ENCODE measurements at places on chromosomes 11 and 22.

- H3K36me3 ChIP-seq, result no peaks in the 10 kb centered on the region
- H3K27me3 ChIP-seq, result peaks cover 31% of the 10 kb centered on the region
- H3K4me1 ChIP-seq, result no peaks in the 10 kb centered on the region
- DNase-seq, result no peak
- no peak overlapping the region for H3K4me3 ChIP-seq
Measured at GRCh38 chr22:49066619-49067018, 761.1 kb downstream of the BRD1 start.

DNA sequence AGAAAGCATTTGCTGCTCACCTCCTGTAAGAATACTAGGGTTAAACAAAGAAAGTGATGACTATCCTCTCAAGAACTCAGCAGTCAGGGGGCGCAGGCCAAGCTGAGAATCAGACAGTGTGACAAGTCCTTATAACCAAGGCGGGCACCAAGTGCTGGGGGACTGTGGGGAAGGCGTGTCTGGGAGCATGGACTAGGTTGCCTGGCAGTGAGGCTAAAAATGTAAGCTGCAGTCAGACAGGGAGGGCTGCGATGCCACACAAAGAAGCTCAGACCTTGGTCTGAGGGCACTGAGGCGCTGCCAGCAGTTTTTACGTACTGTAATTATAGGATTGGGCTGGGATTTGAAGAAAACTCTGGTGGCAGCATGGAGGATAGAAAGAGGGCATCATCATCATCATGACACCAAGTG is 73.7 kb downstream of the FLI1 start:
- no peak overlapping the region for H3K4me3 ChIP-seq
- no peaks in the 10 kb centered on the region for H3K27me3 ChIP-seq

- no peak overlapping the region for H3K27ac ChIP-seq
- no peaks in the 10 kb centered on the region for H3K4me1 ChIP-seq
- H3K36me3 ChIP-seq, result no peaks in the 10 kb centered on the region
- H3K27me3 ChIP-seq, result peaks cover 15% of the 10 kb centered on the region
Measured at GRCh38 chr11:134794192-134794591, 382.1 kb upstream of the B3GAT1 start.

GRCh38 chr11:63770763-63771162 is 2.2 kb upstream of the ZFTA start:
- no peak overlapping the region for H3K4me3 ChIP-seq
- H3K4me1 ChIP-seq, result peaks cover 33% of the 10 kb centered on the region
- no peak overlapping the region for H3K27ac ChIP-seq
- no peak for DNase-seq

DNA sequence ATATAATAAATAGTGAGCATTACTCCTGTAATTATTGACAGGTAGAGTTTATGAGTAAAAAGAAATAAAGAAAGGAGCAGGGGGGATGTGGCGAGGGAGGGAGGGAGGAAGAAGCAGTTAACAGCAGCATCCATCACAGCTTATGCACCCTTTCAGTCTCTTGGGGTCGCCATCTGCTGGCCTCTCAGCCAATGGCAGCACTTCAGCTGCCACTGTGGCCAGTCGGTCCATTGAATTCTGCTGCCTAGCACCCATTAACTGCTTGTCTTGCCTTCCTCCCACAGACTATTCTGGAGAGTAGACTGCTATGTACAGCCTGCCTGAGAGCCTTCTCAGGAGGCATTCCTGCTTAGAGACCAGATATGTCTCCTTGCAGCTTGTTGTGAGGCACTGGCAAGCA is 388.3 kb downstream of the TENM4 start:
- H3K4me1 ChIP-seq, result peaks cover 5% of the 10 kb centered on the region
- no peak for DNase-seq
- H3K4me3 ChIP-seq, result no peak overlapping the region
- no peaks in the 10 kb centered on the region for H3K36me3 ChIP-seq
- H3K27ac ChIP-seq, result no peak overlapping the region

GRCh38 chr11:22479971-22480720 is 142.0 kb downstream of the SLC17A6 start:
- DNase-seq, result no peak
- no peak overlapping the region for H3K27ac ChIP-seq
- H3K4me3 ChIP-seq, result no peak overlapping the region
- H3K36me3 ChIP-seq, result no peaks in the 10 kb centered on the region
- no peaks in the 10 kb centered on the region for H3K4me1 ChIP-seq
- no peaks in the 10 kb centered on the region for H3K27me3 ChIP-seq

GRCh38 chr22:19802001-19802893 is 41.7 kb downstream of the TBX1 start:
- H3K27ac ChIP-seq, result no peak overlapping the region
- H3K36me3 ChIP-seq, result no peaks in the 10 kb centered on the region
- peak; percentile 59 for DNase-seq
- H3K27me3 ChIP-seq, result no peaks in the 10 kb centered on the region

DNA sequence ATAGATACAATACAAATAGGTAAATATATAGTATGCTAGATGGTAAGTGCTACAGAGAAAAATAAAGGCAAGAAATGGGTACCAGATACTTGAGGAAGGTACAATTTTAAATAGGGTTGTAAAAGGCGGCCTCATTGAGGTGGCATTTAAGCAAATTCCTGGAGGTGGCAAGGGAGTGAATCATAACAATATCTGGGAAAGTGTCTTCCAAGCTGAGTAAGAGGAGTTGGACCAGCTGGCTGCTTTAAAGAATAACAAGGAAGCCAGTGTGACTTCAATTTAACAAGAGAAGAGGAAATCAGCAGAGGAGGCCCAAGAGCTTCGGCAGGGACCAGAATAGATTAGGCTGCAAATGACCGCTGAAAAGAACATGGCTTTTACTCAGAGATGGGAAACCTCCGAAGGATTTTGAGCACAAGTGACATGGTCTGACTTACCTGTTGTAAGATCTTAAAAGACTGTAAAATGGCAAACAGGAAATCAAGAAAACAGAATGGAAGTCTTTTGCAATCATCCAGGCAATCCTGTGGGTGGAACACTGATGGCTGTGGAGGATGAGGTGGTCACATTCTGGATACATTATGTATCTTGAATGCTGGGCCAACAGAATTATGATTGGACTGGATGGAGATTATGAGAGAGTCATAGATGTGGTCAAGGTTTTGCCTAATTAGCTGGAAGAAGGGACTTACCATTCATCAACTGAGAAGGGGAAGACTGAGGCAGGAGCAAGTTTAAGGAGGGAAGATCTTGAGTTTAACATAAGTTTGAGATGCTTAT is 77.2 kb downstream of the RDX start:
- no peaks in the 10 kb centered on the region for H3K27me3 ChIP-seq
- no peak overlapping the region for H3K27ac ChIP-seq
- H3K4me1 ChIP-seq, result no peaks in the 10 kb centered on the region
- no peaks in the 10 kb centered on the region for H3K36me3 ChIP-seq
- DNase-seq, result no peak

DNA sequence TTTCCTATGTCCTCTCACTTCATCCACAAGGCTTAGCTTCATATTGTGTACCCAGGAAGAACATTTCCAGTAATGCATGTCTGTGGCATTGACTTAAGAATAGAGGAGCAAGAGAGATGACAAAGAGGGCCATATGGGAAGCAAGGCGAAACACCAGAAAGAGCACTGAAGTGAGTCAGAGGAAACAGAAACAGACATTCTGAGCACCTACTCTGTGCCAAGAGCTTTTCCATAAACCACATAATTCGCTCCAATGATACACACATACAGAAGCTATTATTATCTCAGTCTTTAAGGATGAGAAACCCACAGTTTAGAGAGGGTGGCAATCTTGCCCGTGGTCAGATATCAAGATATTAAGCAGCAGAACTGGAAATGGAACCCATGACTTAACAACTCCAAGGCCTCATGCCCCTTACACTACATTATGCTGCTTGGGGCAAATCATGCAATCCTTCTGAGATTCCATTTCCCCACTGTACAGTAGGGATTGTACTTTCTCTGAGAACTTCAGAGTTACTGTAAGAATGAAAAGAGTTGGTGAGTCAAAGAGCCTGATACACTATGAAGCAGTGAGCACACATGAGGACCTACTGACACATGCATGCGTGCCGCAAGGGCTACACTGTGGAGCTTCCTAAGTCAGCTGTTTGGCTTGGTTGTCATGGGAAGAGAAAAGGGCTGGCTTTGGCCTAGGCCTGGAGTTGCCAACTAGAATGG is 126.6 kb downstream of the KCNC1 start:
- no peaks in the 10 kb centered on the region for H3K27me3 ChIP-seq
- no peaks in the 10 kb centered on the region for H3K36me3 ChIP-seq
- DNase-seq, result no peak

- H3K4me3 ChIP-seq, result peak overlapping the region; percentile 63
- H3K4me1 ChIP-seq, result peaks cover 48% of the 10 kb centered on the region
- no peaks in the 10 kb centered on the region for H3K36me3 ChIP-seq
- H3K27ac ChIP-seq, result peak overlapping the region; percentile 80
- no peak for DNase-seq
- H3K27me3 ChIP-seq, result no peaks in the 10 kb centered on the region
Measured at GRCh38 chr11:88173956-88174355, 1.3 kb downstream of the RAB38 start.

DNA sequence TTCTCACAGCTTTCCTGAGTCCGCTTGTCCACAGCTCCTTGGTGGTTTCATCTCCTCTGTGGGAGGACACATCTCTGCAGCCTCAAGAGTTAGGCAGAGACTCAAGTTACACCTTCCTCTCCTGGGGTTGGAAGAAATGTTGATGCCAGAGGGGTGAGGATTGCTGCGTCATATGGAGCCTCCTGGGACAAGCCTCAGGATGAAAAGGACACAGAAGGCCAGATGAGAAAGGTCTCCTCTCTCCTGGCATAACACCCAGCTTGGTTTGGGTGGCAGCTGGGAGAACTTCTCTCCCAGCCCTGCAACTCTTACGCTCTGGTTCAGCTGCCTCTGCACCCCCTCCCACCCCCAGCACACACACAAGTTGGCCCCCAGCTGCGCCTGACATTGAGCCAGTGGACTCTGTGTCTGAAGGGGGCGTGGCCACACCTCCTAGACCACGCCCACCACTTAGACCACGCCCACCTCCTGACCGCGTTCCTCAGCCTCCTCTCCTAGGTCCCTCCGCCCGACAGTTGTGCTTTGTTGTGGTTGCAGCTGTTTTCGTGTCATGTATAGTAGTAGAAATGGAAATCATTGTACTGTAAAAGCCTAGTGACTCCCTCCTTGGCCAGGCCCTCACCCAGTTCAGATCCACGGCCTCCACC is 11.7 kb downstream of the RASD2 start:
- H3K36me3 ChIP-seq, result no peaks in the 10 kb centered on the region
- H3K4me3 ChIP-seq, result no peak overlapping the region
- no peak for DNase-seq
- H3K4me1 ChIP-seq, result peaks cover 6% of the 10 kb centered on the region
- peaks cover 12% of the 10 kb centered on the region for H3K27me3 ChIP-seq

- no peak overlapping the region for H3K27ac ChIP-seq
- H3K27me3 ChIP-seq, result no peaks in the 10 kb centered on the region
- no peak overlapping the region for H3K4me3 ChIP-seq
- H3K36me3 ChIP-seq, result no peaks in the 10 kb centered on the region
- no peaks in the 10 kb centered on the region for H3K4me1 ChIP-seq
Measured at GRCh38 chr11:117580866-117581265, 216.2 kb downstream of the DSCAML1 start.

GRCh38 chr11:47611348-47611794 is 17.2 kb upstream of the C1QTNF4 start:
- H3K27me3 ChIP-seq, result no peaks in the 10 kb centered on the region
- DNase-seq, result no peak
- no peak overlapping the region for H3K4me3 ChIP-seq
- no peak overlapping the region for H3K27ac ChIP-seq
- H3K36me3 ChIP-seq, result peaks cover 5% of the 10 kb centered on the region

- peaks cover 21% of the 10 kb centered on the region for H3K4me1 ChIP-seq
- H3K27me3 ChIP-seq, result peaks cover 99% of the 10 kb centered on the region
- H3K36me3 ChIP-seq, result no peaks in the 10 kb centered on the region
- peak within 1 kb of the TSS; percentile 52 for H3K4me3 ChIP-seq
- no peak within 1 kb of the TSS for H3K27ac ChIP-seq
Measured at GRCh38 chr22:37427135-37427710, at the start of gene ELFN2. ELFN2 (minus strand) TSS chr22:37427479; CDS start chr22:37375534, 51,945 bp downstream.

DNA sequence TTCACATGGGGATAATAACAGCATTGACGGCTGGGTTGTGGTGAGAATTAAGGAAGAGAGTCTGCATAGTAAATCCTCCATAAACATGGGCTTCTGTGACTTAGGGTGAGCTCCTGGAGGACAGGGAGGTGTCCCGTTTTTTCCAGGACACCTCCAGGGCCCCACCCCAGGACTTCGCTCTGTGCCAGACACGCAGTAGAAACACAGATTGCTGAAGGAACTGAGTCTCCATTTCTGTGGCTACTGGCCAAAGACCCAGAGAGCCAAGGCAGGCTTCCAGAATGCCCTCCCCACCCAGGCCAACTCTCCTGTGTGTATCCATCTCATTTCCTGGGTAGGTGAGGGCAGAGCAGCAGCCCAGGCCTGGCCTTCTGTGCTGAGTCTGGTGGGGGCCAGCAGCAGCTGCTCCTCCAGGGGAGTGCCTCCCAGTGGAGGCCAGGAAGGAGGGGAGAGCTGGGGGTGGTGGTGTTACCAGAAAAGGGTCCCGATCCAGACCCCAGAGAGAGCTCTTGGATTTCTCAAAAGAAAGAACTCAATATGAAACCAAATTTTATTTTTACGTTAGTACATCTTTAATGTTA is 9.5 kb upstream of the RFPL3 start:
- no peaks in the 10 kb centered on the region for H3K27me3 ChIP-seq
- H3K27ac ChIP-seq, result no peak overlapping the region
- no peaks in the 10 kb centered on the region for H3K4me1 ChIP-seq
- no peaks in the 10 kb centered on the region for H3K36me3 ChIP-seq
- H3K4me3 ChIP-seq, result no peak overlapping the region
- DNase-seq, result no peak

GRCh38 chr11:115504276-115505158 is at the start of gene CADM1:
CADM1 (minus strand) TSS chr11:115504415.
- H3K27me3 ChIP-seq, result peaks cover 32% of the 10 kb centered on the region
- peak; percentile 94 for DNase-seq
- H3K4me3 ChIP-seq, result peak within 1 kb of the TSS; percentile 64
- peaks cover 22% of the 10 kb centered on the region for H3K4me1 ChIP-seq
- H3K27ac ChIP-seq, result peak within 1 kb of the TSS; percentile 82

DNA sequence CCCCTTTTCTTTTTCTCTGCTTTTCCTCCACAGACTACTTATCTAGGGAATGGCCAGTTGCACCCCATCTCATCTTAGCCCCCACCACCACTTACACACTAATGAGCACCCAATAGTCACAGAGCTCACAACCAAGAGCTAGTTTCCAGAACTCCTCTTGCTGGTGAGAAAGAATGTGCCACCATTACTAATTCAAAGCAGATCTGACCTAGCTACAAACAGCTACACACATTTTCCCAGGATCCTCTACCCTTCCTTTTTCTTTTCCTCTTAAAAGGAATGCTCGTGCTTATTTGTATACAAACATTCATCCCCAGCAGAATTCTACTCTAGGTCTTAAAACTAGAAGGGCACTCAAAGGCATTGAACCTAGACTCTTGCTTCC is 136.8 kb downstream of the CD44 start:
- peaks cover 41% of the 10 kb centered on the region for H3K4me1 ChIP-seq
- no peaks in the 10 kb centered on the region for H3K36me3 ChIP-seq
- peak overlapping the region; percentile 91 for H3K27ac ChIP-seq

DNA sequence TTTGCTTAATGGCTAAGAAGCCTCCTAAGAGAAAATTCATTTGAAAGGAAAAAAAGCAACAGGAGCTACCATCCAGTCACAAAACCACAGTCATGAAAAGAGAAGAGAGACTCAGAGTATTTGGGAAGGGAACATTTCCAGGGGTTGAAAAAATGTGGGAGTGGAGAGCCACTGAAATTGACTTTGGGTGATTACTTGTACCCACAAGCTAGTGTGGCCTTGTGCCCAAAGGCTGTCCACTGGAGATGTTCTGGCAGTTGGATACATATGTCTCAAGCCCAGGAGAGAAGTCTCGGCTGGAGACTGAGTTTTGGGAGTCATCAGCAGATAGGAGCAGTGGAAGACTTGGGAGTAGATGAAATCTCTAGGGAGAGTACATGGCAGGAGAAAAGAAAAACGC is 3.2 kb upstream of the APOA5 start:
- no peak for DNase-seq
- no peaks in the 10 kb centered on the region for H3K36me3 ChIP-seq
- peaks cover 7% of the 10 kb centered on the region for H3K4me1 ChIP-seq
- H3K4me3 ChIP-seq, result no peak overlapping the region

All from suprapubic skin (tissue), 4 donors.